ENCODE measurements at places on chromosomes 7 and 10.

- DNase-seq: no peak
These were observed 351.8 kb downstream of the PTPRN2 start for GRCh38 chr7:158235862-158236261.

GRCh38 chr10:59648711-59649201 lies 60.9 kb downstream of the SLC16A9 start:
- DNase-seq: no peak

GRCh38 chr7:134873253-134873652 lies 93.8 kb downstream of the CALD1 start:
- no peak for DNase-seq

DNA sequence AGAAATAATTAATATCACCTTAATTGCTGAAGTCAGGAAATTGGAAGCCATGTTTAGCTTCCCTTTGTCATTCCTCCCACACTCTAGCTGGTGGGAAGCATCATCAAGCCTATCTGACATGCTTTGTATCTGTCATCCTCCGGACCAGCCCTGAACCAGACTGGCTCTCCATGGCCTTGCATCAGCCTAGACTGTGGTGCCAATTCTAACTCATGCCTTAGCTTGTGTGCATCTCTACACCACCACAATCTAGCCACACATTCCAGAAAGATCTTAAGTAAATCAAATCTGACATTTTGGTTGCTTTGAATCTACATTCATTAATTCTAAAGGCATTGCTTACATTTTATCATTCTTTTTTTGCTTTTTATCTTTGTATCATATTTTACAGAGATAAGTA lies 196.4 kb upstream of the VSTM2A start:
- DNase-seq: no peak

- DNase-seq: no peak
These were observed 54.8 kb upstream of the PLPP4 start for GRCh38 chr10:120402147-120402766.

GRCh38 chr7:15836041-15836440 lies 149.6 kb upstream of the MEOX2 start:
- DNase-seq: no peak

DNA sequence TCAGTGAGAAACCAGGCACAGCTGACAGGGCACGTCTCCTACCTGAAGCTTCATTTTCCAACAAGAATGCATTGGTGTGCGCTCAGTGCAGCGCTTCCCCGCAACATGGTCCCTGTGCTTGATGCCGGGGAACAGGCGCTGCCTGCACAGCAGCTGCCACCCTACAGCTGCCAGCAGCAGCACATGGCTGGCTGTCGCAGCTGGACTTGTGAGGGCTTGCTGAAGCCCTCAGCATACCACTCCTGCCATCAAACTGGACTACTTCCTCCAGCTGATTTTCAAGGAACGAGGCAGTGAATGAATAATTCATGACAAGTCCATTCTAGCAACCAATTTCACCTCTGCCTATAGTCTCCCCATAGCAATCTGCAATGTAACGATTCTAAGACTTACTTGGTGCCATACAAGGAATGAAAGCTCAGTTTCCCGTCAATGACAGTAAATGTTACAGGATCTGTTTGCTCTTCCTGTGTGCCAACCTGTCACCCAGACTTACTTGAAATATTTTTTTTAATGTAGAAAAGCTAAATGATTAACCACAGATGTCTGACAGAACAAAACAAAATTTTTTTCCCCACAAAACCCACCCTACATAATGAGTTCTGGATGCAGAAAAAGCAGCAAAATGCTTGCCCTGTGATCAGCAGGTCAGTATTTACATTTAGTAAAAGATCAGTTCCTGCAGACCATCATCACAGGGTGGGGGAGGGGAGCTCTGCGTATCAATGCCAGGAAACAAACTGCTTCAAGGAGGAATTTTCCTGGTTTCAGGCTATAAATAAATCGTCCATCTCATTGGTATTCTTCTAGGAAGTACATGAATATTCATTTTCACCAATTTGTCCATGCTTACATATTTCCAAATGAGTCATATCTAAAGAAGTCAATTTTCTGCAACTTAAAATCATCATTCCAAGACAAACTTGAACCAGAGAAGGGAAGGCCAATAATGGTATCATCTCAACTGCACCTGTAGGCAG lies 140.6 kb downstream of the ALOX5 start:
- DNase-seq: no peak

GRCh38 chr7:137870684-137871083 lies 23.9 kb upstream of the DGKI start:
- no peak for DNase-seq

DNA sequence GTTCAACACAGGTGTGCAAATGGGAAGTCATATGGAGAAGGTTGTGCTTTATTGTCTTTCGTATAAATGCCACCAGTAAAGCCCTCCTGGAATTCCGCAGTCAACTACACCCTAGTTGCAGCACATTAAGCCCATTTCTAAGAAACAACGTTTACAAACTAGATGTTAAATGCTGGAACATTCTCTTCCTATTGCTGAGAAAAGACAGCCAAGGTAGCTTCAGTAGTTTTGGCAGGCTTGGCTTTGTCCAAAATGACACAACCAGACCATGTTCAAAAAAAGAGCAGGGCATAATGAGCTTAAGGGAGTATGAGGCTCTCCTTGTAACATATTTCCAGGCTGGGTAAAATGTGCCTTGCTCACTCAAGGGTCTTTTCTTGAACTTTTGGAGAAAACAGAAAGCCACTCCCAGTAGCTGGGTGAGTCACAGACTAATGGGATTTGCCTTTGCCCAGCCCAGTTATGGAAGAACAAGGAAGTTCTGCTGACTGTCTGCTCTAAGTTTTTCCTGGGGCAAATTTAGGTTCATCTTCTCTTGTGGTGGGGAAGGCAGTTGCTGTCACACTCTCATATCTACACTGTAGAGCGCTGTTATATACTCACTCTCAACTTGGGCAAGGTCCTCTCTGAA lies 238.7 kb downstream of the PLXNA4 start:
- no peak for DNase-seq

- DNase-seq: no peak
These were observed 64.7 kb downstream of the MKX start for GRCh38 chr10:27680691-27681605.

DNA sequence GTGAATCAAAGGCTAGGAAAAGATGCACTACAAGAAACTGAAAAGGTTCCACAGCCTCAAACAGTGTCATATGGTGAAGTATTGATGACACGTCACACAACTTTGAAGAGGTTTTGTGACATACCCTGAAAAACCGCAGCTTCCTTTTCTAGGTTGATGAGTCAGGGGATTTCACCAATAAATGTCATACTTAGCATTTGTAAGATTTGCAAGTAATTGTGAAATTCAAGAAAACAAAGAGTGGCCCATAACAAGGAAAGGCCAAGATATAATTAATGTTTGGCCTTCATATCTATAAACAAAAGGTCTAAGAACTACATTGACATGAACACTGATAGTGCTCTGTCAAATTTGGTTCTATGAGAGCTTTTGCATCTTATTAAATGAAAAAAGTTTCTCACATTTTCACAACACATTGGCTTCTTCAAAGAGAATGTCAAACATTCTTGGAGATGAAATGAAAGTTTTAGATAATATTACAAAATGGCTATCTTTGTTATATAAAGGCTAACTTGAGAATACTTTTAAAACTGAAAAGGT lies 62.0 kb upstream of the NAMPT start:
- DNase-seq: peak; percentile 93

DNA sequence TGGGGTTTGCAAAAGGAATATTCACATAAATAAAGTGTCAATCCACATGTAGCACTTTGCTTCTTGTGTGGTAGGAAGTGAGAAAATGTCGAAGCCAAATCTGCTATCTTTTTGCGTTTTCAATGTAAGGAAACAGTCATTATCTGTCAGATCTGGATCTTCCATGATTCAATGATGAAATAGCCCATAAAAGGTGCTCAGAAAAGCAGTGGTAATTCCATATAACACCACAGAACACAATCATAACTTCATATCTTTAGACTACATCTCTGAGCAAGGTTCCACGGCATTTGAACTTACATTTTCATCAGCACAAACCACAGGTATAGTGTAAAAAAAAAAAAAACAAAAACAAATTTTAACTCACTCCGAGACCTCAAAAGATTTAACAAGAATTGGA lies 39.9 kb upstream of the EGR2 start:
- no peak for DNase-seq

DNA sequence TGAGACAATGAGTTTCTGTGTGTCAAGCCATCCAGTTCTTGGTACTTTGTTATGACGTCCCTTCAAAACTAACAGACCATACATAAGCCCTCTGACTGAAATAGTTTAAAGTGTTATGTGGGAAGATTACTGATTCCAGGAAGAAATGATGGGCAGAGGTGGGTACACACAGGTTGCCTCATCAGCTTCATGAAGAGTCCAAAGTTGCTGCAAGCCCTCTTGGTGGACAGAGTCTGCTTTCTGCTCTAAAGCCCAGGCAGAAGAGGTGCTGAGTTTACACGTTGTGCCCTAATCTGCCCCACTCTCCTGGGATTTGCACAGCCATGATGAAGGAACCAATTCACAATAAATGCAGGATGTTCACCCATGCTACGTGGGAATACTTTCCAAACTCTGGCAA lies 187.4 kb downstream of the PARD3 start:
- DNase-seq: no peak

GRCh38 chr10:35933940-35934641 lies 292.0 kb upstream of the FZD8 start:
- no peak for DNase-seq

GRCh38 chr10:71771204-71771603 lies 2.1 kb downstream of the VSIR start:
- no peak for DNase-seq

- no peak for DNase-seq
These were observed 888.2 kb downstream of the LRMDA start for GRCh38 chr10:76319661-76320060.

GRCh38 chr7:132030883-132031282 lies 474.5 kb upstream of the PODXL start:
- DNase-seq: no peak

- DNase-seq: no peak
These were observed 219.9 kb downstream of the CELF2 start for GRCh38 chr10:11237571-11237970.

- DNase-seq: no peak
These were observed 66.2 kb upstream of the SRPK2 start for GRCh38 chr7:105454921-105455320.

GRCh38 chr10:6503171-6503570 lies 76.9 kb downstream of the PRKCQ start:
- no peak for DNase-seq

- no peak for DNase-seq
These were observed 396.0 kb downstream of the PHTF2 start for GRCh38 chr7:78194611-78195010.

DNA sequence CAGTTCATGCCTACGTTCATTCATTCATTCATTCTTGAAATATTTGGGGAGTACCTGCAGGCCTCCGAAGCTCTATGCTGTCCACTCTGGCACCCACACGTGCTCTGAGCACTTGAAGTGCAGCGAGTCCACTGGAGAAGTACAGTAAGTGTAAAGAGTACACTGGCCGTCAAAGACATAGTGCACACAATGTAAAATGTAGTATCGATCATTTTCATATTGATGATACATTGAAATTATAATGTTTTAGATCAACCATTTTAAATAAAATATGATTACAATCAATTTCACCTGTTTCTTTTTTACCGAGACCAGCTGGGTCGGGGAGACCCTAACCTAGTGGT lies 37.0 kb upstream of the PURB start:
- DNase-seq: no peak

DNA sequence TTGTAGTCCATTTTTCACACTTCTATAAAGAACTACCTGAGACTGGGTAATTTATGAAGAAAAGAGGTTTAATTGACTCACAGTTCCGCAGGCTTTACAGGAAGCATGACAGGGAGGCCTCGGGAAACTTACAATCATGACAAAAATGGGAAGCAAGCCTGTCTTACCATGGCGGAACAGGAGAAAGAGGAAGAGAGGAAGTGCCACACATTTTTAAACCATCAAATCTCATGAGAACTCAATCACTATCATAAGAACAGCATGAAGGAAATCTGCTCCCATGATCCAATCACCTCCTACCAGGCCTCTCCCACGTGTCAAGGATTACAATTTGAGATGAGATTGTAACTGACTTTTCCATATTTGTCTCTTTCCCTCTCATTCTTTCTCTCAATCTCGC lies 9.3 kb upstream of the PNPLA8 start:
- no peak for DNase-seq

- DNase-seq: peak; percentile 82
These were observed 29.0 kb upstream of the MPP7 start for GRCh38 chr10:28331841-28332240.

GRCh38 chr7:15007507-15007906 lies 105.0 kb upstream of the DGKB start:
- no peak for DNase-seq

- no peak for DNase-seq
These were observed 43.5 kb upstream of the LSM8 start for GRCh38 chr7:118140468-118140867.

DNA sequence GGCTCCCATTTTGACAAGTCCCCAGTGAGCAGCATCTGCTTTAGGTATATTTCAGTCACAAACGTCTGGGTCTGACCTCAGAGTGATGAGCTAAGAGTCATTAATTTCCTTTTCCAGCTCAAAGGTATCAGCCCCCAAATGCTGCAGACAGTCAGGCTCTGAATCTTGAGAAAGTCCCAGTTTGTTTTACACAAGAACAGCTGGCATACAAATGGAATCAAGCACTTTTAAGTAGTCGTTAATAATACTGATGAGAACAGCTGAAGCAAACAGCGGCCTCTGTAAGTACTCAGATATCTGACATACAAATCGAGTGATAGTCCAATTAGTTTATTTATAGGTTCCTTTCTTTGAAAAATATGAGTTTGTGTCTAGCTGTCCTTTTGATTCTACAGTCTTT lies 49.4 kb upstream of the MSRB2 start:
- no peak for DNase-seq

- DNase-seq: no peak
These were observed 25.2 kb upstream of the APBB1IP start for GRCh38 chr10:26412932-26413331.

Measured in AG09309 (cell line).